Kidney epithelial cell (primary cell): ENCODE measurements at places on chromosomes 12 and 14. TPM values are rescaled to one million over a fixed set of nuclear protein-coding genes. Genes with fewer than 3 reads are reported as not detected.

Gene KRT77
- not detected in 2 replicates for total RNA-seq

Gene ASPG
- total RNA-seq = 0.21 TPM in 1 of 2 replicates, not detected in the other

Gene CMAS
- total RNA-seq = 20.4 and 30.2 TPM in 2 replicates

Gene PRR4
- 0.38 and 0.55 TPM in 2 replicates for total RNA-seq

DNA sequence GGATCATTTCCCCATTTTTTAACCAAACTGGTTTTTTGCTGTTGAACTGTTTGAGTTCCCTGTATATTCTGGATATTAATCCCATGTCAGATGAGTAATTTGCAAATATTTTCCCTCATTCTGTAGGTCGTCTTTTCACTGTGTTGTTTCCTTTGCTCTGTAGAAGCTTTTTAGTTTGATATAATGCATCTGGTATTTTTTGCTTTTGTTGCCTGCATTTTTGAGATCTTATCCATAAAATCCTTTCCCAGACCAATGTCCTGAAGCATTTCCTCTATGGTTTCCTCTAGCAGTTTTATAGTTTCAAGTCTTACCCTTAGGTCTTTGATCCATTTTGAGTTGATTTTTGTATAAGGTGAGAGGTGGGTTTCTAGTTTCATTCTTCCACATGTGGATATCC, 71.3 kb downstream of the LRP6 start:
- DNase-seq = no peak

DNA sequence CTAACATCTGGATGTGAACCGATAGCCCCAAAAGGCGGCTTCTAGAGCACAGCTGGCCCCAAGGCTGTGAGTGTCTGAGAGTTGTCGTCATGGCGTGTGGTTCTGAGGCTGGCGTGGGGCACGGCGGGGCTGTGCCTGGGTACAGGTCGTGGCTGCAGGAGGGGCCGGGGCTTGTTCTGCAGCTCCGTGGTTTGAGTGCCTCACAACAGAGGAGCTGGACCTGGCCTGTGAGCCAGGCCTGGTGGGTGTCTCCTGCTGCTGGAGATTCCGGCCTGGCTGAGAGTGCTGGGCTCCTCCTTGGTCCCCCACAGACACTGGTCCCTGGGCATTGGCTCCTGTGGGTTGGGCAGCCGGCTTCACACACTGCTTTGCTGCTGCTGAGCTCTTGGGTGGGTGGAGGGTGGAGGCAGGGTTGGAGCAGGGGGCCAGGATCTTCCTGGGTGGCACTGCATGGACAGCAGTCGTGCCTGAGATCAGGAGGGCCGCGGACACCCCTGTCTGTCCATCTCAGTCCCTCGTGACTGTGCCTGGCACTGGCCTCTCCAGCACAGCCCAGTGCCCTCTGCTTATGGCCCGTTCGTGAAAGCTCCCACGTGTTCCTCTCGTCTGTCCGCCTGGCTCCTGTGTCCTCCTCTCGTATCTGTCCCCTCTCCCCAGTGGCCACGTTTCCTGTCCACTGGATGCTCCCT, 31.8 kb upstream of the TEX22 start:
- no peak for DNase-seq

GRCh38 chr12:126086242-126086641, 1021.0 kb downstream of the AACS start:
- DNase-seq = no peak

GRCh38 chr14:72523424-72524294, 370.2 kb downstream of the DPF3 start:
- no peak for DNase-seq

DNA sequence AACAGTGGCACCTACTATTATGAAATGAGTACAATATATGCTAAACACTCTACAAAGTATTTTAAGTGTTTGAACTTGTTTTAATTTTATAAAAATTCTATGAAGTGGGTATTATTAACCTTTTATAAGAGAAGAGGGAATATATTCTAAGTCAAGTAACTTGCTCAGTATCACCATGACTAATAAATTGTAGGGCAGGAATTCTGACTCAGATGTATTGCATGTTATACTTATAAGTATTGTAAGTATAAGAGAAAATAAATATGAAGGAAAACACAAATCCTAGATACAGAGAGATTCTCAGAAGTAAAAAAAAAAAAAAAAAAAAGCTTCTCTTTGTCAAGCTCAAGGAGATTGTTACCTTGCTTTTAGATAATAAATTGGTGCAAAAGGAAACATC, 893.2 kb downstream of the SLC16A7 start:
- DNase-seq = no peak

DNA sequence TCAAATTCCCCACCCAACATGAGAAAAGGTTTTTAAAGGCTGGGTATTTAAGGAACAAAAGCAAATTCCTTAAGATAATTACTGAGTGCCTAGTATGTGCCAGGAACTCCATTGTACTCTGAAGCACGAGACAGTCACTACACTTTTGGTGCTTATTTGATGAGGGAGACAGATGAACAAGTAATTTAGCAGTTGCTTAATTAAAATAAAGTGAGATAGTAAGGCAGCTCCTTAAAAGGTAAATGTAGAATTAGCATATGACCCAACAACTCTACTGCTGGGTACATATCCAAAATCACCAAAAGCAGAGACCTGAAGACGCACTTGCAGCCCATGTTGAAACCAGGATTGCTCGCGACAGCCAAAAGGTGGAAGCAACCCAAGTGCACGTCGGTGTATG, 21.3 kb downstream of the POLE start:
- DNase-seq = no peak

GRCh38 chr12:70955415-70955814, 34.9 kb upstream of the PTPRR start:
- no peak for DNase-seq

DNA sequence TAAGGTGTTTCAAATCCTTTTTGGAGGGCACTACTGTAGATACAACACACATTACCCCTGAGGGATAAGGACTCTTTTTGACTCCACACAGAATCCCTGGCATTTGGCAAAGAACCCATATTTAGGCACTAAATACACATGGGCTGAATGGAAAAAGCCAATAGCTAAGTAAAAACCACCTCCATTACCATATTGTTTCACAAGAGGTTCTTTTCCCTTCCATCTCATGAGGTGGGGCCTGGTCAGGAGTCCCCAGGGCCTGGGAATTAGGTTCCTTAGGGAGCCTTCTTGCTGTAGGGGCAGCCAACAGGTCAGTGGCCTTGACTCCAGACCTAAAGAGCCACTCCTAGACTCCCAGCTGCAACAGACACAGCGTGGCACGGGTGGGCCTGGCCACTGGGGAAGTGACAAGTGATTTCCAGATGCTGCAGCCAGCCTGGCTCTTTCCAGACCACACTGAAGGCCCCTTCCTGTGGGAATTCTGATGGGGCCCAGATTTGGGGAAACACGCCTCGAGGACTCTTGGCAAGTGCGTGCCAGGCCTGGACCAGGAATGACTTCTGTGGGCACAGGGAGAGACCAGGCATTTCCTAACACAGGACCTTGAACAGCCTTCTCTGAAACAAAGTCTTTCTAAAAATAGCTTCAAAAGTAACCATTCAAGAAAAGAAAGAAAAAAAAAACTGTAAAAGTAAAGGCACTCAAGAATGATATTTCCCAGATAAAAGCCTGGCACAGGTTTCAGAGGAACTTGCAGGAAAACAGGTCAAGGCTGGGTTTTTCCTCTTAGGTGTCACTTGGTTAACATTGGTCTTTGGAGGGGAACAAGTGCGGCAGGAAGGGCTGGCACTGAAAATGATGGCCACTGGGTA, 18.1 kb downstream of the SSH1 start:
- DNase-seq = no peak

- no peak for DNase-seq
Observed at GRCh38 chr12:26279908-26280307, 84.5 kb downstream of the SSPN start.
